ENCODE measurements at places on chromosomes 13 and 19.

- DNase-seq: peak; percentile 58
These were observed 458.1 kb upstream of the ARGLU1 start for GRCh38 chr13:107025991-107026390.

- DNase-seq: no peak
These were observed 88.8 kb downstream of the LMO7 start for GRCh38 chr13:75724752-75725517.

DNA sequence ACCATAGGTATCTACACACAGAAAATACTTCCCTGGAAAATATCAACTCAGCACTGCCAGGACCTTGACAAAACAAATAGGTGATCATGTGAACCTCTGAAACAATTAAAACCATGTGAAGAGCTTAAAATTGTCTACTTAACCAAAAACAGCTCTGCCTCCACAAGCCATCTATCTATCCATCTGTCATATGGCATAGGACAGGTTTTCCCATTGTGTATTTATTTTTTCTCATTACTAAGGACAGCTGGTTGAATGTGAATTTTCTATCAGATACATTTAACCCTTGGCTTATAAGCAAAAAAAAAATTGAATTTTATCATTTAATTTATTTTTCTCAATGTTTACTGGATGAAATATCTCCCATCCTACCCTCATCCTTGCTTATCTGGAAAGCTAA lies 279.5 kb downstream of the PCDH9 start:
- DNase-seq: no peak

DNA sequence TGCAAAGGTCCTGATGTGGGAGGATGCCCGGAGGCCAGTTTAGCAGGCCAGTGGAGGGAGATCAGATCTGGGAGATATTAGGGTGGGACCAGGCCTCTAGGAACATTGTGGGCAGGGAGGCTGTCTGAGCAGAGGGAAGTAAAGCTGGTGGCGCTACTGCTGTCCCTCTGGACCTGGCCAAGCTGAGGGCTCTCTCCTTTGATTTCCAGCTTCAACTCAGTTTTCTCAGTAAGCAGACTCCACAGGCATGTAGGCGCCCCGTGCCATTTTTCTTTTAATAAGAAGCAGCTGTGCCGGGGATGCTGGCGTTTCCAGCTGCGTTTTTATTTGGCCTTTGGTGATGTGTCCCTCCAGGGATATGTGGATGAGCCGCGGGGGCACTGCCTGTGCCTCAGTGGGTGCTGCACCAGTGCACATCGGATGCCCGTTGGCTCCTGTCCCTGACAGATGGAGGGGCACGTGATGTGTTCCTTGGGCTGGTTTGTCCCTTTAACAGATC lies 6.7 kb downstream of the DNM2 start:
- DNase-seq: no peak

DNA sequence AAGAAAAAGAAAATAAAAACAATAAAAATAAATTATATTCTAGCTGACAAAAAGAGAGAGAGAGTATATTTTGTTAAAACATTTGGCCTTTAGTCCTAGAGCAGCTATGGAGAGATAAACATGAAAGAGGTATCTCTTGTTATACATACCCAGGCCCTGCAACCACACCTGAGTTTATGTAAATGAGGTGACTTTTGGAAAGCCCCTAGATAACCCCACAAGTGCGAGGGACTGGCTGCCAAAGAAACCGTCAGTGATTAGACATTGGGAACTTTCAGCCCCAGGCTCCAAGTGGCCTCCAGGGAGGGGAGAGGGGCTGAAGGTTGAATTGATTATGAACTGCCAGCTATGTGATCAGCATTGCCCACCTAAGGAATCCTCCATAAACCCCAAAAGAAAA lies 2.1 kb upstream of the NLRP7 start:
- no peak for DNase-seq

- DNase-seq: no peak
These were observed 1589.1 kb upstream of the SPRY2 start for GRCh38 chr13:81929988-81930387.

DNA sequence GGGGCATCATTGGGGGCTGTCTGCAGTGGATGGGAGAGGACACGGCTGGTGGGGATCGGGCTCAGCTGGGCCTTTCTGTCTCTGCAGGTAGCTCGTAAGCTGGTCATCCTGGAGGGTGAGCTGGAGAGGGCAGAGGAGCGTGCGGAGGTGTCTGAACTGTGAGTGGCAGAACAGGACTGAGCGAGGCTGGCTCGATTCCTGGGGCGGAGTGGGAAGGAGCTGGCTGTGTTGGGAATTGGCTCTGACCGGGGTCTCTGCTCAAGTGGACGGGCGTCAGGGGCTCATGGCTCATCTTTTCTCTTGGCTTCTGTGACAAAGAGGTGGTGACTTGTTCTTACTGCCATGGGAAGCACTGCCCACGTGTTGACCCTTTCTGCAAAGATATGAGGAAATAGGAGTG lies 11.6 kb downstream of the TPM4 start:
- DNase-seq: no peak

DNA sequence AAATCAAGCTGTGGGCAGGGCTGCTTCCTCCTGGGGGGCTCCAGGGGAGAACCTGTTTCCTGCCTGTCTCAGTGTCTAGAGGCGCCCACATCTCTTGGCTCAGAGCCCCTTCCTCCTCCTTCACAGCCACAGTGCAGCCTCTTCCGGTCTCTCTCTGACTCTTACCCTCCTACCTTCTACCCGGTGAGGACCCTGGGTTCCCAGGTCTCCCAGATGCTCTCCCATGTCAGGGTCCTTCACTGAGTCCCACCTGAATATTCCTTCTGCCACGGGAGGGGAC lies 153.1 kb downstream of the KDM4B start:
- DNase-seq: no peak

GRCh38 chr13:91247768-91248167 lies 99.7 kb upstream of the MIR17HG start:
- no peak for DNase-seq

DNA sequence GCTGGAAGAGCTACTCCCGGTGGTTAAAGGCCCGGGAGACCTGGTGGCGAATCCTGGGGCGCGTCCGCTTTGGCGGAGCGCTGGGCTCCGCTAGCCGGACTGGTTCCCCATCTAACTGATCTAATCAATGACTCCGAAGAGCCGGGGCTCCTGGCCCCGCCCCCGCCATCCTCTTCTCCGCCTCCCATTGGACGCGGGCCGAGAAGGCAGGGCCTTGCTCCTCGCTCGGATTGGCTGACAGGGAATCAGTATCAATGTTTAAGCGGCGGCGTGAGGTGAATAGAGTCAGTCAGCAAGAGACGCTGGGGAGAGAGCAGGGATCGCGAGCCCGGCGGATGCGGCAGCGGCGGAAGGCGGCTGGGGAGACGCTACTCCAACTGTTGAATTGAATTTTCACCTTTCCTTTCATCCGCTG lies 1.7 kb upstream of the PCDH17 start:
- DNase-seq: peak; percentile 87

DNA sequence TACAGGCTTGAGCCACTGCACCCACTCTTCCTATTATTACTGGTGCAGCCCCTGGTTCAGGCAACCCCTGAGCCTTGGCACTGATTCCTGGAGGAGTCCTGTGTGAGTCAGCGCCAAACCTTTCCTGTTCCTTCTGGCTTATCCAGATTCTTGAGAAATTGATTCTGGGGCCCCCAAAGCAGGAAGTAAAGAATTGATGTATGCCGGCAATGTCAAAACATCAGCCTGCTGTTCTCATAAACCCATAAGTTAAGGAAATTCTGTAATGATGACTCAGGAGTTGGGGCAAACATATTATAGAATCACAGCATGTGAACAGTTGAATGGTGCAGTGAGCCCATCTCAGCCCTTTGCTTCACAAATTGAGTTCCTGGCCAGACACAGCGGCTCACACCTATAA lies 1.4 kb upstream of the OR7G3 start:
- DNase-seq: no peak

DNA sequence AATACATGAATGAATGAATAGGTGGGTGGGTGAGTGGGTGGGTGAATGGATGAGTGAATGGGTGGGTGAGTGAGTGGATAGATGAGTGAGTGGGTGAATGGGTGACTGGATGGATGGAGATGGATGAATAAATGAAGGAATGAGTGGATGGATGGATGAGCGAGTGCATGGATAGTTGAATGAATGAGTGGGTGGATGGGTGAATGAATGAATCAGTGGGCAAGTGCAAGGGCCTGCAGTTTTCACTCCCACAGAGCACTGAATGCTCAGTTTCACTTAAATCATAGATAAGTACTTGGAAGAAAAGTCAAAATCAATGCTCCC lies 12.4 kb downstream of the GAS6 start:
- no peak for DNase-seq

DNA sequence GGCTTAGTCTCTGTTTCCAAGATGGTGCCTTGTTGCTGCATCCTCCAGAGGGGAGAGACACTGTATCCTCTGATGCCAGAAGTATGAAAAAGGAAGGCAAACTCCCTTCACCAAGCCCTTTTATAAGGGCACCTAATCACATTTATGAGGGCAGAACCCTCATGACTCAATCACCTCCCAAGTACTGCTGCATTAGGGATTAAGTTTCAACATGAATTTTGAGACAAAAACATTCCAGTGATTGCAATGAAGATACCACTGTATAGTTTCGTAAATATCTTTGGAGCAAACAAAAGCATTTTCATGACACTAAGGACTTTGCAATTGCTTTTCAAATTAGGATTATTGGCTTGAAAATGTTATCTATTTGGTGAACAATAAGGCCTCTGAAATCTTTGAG lies 63.8 kb downstream of the RNF17 start:
- DNase-seq: no peak

GRCh38 chr13:30963791-30964190 lies 31.3 kb downstream of the TEX26 start:
- no peak for DNase-seq

DNA sequence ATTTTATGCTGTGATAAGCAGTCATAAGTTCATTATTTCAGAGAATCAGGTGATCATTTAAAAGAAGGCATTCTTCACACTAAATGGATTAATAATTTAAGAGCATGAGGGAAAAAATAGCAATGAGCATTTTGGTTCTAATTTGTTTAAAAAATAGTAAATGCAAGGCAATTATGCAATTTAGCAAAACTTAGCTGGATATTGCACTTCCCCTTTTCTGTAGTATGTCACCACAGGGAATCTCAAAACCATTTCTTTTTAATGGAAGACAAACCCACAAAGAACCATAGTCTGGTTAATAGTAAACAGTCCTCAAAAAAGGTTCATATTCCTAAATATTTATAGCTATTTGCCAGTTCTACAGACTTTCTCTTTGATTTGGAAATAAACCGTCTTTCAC lies 30.2 kb downstream of the COG6 start:
- DNase-seq: no peak

GRCh38 chr13:46516599-46517338 lies 36.2 kb upstream of the LRCH1 start:
- no peak for DNase-seq

DNA sequence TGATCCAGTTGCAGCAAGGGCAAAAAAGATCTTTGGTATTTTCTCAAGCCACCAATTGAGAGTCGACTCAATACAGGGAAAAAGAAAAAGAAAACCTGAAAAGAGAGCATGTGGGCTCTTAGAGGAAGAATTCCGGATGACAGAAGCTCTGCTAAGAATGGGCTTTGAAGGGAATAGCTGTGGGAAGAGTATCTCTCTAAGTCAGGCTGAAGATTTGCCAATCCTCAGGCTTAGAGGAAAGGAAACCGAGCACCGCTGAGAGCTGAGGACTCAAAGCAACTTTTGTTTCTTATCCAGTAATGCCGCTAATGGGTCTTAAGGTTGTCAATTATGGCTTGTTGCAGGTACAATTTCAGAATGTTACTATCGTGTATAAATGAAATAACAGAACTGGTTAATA lies 166.4 kb downstream of the EFNB2 start:
- DNase-seq: peak; percentile 47

GRCh38 chr19:33722456-33723239 lies 74.0 kb upstream of the KCTD15 start:
- DNase-seq: no peak

DNA sequence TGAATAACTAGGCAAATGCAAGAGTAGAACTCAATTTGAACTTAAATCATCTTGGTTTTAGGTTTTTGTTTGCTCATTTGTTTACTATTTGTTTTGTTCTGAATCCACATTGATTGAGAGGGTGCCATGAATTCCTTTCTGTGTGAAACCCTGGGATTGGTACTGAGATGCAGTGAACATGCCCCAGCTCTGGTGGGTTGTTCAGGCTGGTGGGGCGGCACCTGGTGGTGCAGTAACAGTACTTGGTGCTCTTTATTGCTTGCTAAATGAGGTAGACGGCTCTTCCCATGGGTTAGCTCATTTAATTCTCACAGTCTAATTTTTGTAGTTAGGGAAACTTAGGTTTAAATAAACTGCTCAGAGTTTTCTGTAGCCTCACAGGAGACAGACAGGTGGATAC lies 48.4 kb downstream of the WASF3 start:
- DNase-seq: no peak

- DNase-seq: no peak
These were observed 65.4 kb upstream of the ARGLU1 start for GRCh38 chr13:106633321-106633720.

Data from astrocyte (in vitro differentiated cells and primary cell).